Vagina (tissue), 2 donors: ENCODE measurements at places on chromosomes 1 and 21.

DNA sequence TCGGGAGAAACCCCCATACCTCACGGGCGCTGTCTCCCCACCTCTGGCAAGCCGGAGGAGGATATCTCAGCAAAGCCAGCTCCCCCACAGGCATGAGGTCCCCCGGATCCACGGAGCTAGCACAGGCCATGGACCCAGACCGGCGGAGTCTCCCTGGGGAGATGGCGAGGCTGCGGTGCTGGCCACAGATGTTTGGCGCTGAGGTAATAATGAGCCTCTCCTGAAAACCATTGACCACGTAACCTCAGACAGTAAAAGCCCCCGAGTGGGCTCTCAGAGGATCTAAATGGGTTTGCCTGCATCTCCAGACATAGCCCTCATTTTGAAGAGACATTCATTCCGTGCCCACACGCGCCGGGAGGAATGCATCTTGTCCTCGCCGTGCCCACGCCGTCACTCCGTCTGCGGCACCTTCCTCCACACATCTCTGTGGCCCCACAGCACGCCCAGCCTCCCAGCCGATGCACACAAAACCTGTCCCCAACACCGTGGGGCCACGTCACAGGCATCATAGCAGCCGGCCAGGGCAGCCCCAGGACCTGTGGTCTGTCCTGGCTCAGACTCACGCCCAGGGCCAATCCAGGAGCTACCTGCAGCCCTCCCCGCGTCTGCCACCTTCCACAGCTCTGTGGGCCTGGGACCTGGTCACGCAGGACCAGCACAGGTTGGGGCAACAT, 150.9 kb downstream of the PRDM16 start:
- DNase-seq: no peak

DNA sequence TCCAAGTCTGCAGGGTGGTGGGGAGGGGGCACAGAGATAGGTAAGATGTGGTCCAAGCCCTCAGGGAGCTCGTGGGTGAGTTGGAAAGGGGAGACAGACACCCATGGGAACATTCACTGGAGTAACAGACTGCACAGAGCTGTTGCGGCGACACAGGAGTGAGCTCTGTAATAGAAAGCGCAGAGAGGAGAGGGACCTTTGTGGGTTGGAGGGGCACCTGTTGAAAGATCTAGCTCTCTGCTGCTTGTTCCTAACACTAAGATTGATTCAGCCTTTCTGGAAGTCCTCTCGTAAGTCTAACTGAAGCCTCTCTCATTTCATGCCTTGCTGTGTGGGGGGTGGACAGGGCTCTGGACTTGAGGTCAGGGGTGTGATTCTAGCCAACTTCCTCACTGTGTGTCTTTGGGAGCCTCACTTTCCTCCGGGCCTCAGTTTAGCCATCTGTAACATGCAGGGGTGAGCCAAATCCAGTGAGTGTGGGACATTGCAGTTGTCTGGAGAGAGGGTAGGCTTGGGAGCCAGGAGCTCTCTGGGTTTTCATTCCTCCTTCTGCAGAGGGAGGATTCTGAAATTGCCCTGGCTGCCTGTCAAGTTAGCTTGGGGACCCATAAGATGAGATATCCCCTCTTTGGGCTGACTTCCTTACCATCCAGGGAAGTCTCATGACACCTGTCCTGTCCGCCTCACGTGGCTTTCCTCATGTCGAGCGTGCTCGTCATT, 2.0 kb upstream of the ACOT11 start:
- no peak for DNase-seq

DNA sequence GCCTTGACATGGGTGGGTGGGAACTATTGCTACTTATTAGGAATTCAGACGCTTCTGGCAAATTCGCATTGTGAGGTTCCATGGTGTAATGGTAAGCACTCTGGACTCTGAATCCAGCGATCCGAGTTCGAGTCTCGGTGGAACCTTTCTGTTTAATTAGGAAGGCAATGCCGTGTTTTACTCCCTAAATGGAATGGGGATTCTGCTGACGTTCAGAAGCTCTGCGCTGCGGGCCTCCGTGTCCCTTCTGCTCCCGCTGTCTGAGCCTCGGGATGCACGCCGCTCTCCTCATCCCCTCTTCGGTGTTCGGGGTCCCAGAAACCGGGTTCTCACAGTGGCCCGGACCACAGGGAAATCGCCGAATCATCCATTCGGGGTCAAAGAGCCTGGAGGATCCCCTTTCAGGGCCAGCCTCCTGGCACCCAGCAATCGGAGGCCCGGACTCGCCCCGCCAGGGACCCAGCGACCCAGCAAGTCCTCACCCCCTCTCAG, 280.3 kb downstream of the FAM72C start:
- no peak for DNase-seq

- DNase-seq: no peak
Observed at GRCh38 chr1:107706182-107706581, 258.8 kb downstream of the VAV3 start.

DNA sequence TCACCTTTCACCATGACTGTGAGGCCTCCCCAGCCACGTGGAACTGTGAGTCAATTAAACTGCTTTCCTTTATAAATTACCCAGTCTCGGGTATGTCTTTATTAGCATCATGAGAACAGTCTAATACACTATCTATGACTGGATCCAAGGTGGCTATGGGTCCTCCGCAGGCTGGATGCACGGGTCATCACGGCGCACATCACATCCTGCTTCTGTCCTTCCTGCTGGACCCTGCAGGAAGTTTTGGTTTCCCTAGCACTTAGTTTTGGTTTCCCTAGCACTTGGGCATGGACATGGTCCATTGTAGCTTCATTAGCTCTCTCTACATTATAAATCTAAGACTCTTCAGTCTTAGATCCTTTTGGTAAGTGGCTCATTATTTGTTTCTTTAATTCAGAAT, 14.2 kb upstream of the PHC2 start:
- no peak for DNase-seq

GRCh38 chr1:23799570-23800399, 769 bp downstream of the GALE start:
- DNase-seq: no peak

- DNase-seq: no peak
Observed at GRCh38 chr1:226995365-226996332, 55.6 kb downstream of the COQ8A start.

DNA sequence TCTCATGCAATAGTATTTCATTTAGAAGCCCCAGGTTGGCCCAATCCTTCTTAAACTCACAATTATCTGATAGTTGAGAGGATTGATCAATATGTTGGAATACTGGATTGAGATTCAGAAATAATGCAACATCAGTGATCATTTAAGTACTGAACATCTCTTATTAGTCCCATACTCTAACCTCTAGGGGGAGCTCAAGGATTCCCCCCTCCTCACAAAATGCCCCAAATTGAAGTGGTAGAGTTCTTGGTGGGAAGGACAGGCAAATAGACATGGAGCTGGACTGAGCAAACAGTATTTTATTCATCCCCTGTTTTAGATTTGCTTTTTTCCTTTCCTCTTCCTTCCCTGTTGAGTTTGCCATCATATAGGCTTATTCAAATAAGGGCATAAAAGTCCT, 62.8 kb downstream of the NGF start:
- DNase-seq: no peak

- no peak for DNase-seq
Observed at GRCh38 chr1:175742790-175743459, 470 bp downstream of the TNR start.

- DNase-seq: no peak
Observed at GRCh38 chr1:93969371-93969770, 60.1 kb upstream of the GCLM start.

DNA sequence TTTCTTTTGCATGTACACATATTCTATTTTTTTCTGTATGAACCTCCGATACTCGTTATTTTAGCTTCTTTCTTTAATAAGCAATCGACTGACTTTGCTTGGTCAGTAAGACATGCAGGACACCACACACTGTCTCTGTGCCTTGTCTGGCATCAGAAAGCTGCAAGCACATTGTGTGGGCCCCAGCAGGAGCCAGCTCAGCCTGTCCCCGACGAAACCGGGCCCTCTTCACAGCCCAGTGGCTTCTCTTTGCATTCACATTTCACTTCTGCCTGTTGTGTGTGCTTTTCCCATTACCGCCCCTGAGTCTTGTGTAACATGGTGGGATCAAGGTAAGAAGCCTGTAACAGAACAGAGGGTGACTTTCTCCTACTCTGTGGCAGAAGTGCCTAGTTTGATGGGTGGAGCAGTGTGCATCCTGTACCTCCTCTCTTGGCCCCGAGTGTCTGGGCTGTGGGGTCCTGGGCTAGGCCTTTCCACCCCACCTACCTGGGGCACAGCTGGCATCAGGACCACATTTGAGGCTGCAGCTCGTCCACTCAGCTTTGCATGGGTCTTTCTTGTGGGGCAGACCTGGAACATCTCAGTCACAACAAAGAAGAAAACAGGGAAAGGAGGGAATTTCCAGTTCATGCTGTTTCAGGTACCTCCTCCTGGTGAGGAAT, 118.9 kb upstream of the COL6A1 start:
- DNase-seq: no peak

DNA sequence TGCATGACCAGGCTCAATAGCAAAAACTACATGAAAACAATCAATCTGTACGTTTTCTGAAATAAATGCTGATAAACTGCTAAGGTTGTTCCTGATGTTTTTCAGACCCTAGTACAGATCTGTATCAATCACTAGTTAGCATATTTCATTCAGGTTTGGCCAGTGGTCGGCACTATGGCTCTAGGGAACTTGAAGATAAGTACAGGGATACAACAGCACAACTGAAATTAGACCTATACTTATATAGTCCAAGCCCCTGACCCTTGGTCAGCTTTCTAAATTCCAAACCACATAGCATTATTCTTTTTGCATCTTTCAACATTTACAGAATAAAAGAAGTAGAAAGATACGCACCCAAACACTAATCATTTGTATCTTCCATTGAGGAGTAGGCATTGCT, 142.7 kb downstream of the PLPPR4 start:
- DNase-seq: no peak

DNA sequence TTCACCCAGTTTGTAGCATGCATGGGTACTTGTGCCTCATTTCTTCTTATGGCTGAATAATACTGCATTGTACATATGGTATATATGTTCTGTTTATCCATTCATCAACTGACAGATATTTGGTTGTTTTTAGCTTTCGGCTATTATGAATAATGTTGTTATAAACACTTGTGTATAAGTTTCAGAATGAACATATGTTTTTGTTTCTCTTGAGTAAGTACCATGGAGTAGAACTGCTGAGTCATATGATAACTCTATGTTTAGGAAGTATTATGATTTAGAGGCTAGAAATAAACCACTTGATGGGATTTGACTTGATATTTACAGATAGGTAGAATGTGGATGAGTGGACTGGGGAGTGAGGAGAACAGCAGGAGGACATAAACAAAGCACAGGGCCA, 48.6 kb downstream of the WNT2B start:
- no peak for DNase-seq

GRCh38 chr21:14383596-14384180, 742 bp upstream of the HSPA13 start:
- DNase-seq: no peak

DNA sequence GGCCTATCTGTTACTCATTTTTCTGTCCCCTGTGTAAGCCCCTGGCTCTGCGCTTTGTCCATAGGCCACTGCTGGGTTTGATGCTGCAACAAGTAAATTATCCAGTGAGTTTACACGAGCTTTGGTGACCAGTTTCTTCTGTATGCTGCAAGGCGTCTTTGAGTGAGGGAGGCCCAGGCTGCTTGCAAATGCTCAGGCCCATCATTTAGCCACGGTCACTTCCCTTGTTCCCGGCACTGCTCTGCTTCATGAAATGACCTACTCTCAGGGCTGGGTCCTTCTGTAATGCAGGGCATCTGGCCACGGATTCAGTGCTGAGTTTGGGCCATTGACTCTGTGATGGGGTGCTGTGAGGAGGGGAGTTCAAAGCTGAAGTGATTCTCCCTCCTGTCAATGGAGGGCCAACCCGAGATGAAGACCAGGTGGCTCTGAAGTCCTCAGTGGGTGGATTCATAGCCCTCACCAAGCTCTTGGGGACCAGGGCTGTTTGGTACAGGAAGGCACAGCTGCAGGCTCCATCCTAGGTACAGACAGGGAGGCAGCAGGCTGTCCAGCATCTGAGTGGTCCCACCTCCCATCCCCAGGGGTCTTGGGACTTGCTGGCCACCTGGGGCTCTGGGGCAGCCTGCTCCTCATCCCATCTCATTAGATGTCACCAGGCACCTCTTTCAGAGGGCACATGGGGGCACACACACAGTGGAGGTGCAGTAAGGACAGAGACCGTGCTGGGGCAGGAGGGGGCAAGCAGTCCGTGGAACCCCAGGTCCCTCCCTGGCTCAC, 21.7 kb downstream of the LHX4 start:
- no peak for DNase-seq

DNA sequence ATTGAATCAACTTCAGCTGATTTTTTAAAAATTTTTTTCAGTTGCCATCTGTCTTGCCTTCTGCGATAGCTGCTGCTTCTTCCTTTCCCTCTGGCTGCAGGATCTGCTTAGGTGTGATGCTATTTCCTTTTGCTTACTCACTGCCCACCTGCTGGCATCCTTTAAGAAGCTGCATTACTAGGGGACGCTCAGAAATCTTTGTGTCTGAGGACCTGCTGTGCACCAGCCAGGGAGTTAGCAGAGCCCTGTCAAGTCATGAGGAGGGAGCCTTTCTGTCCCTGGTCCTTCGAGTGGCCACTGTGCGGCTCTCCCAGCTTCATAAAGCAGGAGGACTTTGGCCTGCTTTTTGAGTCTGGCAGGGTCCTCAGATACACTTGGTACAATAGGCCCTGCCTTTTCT, 327.8 kb downstream of the USH2A start:
- no peak for DNase-seq

DNA sequence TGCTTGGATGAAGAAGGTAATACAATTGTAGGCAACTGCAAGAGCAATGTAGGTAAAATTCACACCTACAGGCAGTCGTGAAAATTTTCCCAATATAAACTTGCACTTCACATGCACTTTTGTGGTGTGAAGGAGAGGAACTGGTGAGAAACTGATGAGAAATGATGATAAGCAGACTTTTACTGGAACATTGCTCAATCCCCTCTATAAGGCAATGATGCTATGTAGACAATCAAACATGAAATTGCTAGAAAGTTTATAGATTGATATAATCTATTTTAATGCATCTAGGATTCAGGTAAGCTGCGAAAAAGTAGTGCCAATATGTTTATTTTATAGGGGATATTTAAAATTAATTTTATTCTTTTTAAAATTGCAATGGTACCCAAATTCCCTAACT, 802.2 kb downstream of the KCNT2 start:
- DNase-seq: no peak

DNA sequence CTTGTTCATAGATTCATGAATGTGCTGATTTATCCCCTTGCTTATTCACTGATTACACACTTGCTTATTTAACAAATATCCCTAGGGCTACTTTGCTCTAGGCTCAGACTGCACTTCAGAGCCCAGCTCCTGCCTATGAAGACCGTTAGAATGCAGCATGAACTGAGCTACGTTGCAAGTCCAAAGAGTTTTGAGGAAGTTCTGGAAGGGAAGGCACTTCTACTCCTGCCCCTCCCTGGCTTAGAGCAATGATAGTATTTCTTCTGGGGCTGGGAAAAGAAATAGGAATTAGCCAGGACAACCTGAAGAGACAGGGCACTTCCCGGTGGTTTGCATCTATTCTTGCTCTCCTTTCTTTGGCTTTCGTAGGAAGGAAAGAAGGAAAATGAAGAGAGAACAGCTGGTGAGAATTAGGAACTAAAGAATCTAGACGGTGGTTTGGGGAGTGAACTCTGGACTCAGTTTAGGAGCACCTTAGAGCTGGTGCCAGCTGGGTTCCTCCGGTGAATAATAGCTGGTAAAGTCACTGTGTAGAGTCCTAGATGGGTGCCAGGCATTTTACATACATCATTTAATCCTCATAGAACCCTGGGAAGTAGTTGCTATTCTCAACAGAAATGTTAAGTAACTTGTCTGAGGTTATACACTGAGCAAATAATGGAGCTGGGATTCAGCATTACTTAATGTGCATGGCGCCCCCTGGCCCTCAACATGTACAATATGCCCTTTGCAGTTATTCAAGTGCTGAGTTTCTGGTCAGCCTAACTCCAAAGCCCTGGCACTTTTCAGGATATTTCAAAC, 65.9 kb downstream of the NDUFS5 start:
- DNase-seq: no peak
